ENCODE measurements at places on chromosomes 12 and 14. TPM values are rescaled to one million over a fixed set of nuclear protein-coding genes. Genes with fewer than 3 reads are reported as not detected.

Gene BMAL2
- total RNA-seq = 86.2 TPM

Gene PRH2
- total RNA-seq = not detected

Gene TESPA1
- total RNA-seq = not detected

Gene RBM23
- total RNA-seq = 99.1 TPM

Gene SYNDIG1L
- total RNA-seq = not detected

Gene CLEC9A
- total RNA-seq = not detected

Gene BRMS1L
- total RNA-seq = 6.9 TPM

Gene RD3L
- total RNA-seq = not detected

Gene PKP2
- 8.7 TPM for total RNA-seq

Gene NPAS3
- total RNA-seq = 0.13 TPM

Gene TAS2R31
- 12.6 TPM for total RNA-seq

Gene RPS26
- total RNA-seq = 1,015 TPM

Gene SERPINA10
- total RNA-seq = not detected

Gene PEBP1
- total RNA-seq = 138 TPM

Gene PPP1R1A
- total RNA-seq = not detected

Gene CAPZA3
- not detected for total RNA-seq

Gene BTG1
- 25.6 TPM for total RNA-seq

Gene LHX5
- total RNA-seq = not detected

Gene KCNA1
- not detected for total RNA-seq

Gene THAP2
- 4.9 TPM for total RNA-seq

Data from thoracic aorta endothelial cell (primary cell).